Thoracic aorta (tissue), 2 donors: ENCODE measurements at places on chromosomes 7 and 10.

GRCh38 chr10:88651101-88651551, 13.1 kb upstream of the LIPF start:
- DNase-seq: no peak
- no peak overlapping the region for H3K27ac ChIP-seq
- no peak overlapping the region for H3K4me3 ChIP-seq

- no peaks in the 10 kb centered on the region for H3K4me1 ChIP-seq
- no peak overlapping the region for H3K4me3 ChIP-seq
- no peak for DNase-seq
These were observed 108.7 kb downstream of the LARP4B start for GRCh38 chr10:822661-823367.

- no peaks in the 10 kb centered on the region for H3K4me1 ChIP-seq
- no peak overlapping the region for H3K4me3 ChIP-seq
- H3K27ac ChIP-seq: no peak overlapping the region
- DNase-seq: no peak
These were observed 506.8 kb downstream of the SDK1 start for GRCh38 chr7:3807824-3808223.

- H3K4me3 ChIP-seq: no peak overlapping the region
- no peaks in the 10 kb centered on the region for H3K36me3 ChIP-seq
- no peaks in the 10 kb centered on the region for H3K4me1 ChIP-seq
- DNase-seq: no peak
- no peaks in the 10 kb centered on the region for H3K27me3 ChIP-seq
These were observed 10.2 kb upstream of the CCDC71L start for GRCh38 chr7:106671160-106671559.

GRCh38 chr10:33817605-33818004, 483.1 kb upstream of the NRP1 start:
- H3K36me3 ChIP-seq: no peaks in the 10 kb centered on the region
- no peak overlapping the region for H3K4me3 ChIP-seq
- H3K27me3 ChIP-seq: no peaks in the 10 kb centered on the region

DNA sequence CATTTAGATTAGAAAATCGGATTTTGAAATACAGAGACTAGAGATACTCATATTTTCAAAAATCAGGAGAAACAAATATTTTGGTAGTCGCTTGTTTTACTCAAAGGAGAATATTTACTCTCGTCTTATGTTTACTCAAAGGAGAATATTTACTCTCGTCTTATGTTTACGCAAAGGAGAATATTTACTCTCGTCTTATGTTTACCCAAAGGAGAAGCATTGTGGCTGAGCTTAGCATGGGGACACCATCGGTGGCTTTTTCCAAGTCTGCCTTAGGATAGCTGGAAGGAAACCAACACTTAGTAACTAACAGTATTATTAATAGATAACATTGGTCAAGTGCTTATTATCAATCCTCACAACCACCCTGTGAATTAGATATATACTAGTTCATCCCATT, 71.8 kb downstream of the SNX10 start:
- no peaks in the 10 kb centered on the region for H3K27me3 ChIP-seq
- DNase-seq: no peak
- H3K36me3 ChIP-seq: no peaks in the 10 kb centered on the region

DNA sequence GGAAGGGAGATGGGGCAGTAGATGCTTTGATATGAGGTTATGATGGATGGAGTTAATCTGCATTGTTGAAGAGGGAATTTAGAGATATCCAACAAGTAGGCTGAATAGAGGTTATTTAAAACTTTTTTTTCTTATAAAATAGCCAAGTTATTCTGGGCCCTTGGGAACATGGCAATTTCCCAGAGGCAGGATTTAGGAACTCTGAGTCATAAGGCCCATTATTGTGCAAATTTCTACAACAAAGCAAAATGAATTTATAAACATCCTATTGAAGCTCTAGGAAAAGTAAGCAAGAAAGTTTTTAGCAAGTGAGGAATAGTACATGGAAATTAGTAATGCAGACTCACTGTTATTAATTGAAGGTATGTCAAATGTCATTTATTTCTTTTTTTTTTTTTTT, 160.9 kb upstream of the NPY start:
- H3K4me1 ChIP-seq: no peaks in the 10 kb centered on the region
- DNase-seq: no peak
- no peaks in the 10 kb centered on the region for H3K27me3 ChIP-seq
- H3K4me3 ChIP-seq: no peak overlapping the region

GRCh38 chr10:83801983-83802382, 337.3 kb upstream of the GHITM start:
- H3K4me3 ChIP-seq: no peak overlapping the region
- no peaks in the 10 kb centered on the region for H3K36me3 ChIP-seq
- H3K27ac ChIP-seq: no peak overlapping the region
- DNase-seq: no peak
- no peaks in the 10 kb centered on the region for H3K4me1 ChIP-seq

DNA sequence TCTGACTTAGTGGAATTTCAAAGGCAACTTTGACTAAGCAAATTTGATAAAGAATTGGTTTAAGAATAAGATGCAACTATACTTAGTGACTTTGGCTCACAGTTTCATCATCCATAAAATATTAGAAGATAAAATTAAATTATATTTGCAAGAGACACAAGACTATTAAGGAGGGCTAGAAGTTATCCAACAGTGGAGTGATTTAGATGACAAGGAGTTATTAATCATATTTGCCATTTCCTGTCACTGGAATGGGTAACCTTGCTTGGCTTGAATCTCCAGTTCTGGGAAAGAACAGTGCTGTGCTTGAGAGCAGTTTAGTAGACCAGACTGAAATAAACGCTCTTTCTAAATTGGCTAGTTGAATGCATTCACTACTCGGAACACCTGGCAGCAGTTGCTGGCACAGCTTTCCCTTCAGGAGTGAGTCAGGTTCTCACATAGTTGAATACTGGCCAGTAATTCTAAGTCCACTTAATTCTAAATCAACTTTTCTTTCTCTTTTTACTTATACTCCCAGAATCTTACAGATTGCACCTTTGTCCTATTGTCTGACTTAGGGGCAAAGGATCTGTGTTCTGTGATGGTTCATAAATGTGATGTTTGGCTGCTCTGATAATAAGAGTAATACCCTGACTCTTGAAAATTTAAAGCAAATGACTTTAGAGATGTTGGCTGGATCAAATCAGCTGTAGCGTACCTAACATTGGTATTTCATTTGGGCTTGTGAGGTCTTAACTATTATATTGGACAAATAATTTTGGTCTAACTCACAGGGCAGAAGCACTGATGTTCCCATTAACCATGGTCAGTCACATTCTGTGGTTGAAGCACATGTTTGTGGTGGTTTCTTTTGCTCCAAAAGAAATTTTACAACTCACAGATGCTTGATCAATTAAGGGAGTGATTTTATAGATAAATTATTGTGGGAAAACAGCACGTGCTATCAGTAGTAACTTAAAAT, 16.6 kb downstream of the STMP1 start:
- peak overlapping the region; percentile 42 for H3K4me3 ChIP-seq
- H3K27ac ChIP-seq: peak overlapping the region; percentile 64
- no peaks in the 10 kb centered on the region for H3K36me3 ChIP-seq
- H3K4me1 ChIP-seq: peaks cover 51% of the 10 kb centered on the region

DNA sequence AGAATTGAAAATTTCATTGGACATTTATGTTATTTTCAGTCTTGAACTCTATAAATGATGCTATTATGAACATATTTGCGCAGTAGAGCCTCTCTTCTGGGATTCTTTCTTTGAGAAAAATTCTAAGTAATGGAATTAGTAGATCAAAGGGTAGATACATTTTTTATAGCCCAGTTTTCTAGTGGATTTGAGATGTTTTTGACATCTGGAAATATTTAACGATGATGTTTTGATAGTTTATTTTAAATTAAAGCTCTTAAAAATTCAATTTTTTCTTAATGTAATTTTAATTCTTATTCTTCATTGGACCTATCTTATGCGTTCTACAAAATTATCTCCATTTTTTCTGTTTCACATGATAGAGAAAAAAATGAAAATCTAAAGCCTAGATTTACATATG, 103.0 kb downstream of the ADAM22 start:
- no peaks in the 10 kb centered on the region for H3K27me3 ChIP-seq
- no peaks in the 10 kb centered on the region for H3K36me3 ChIP-seq
- H3K4me3 ChIP-seq: no peak overlapping the region
- no peak overlapping the region for H3K27ac ChIP-seq
- H3K4me1 ChIP-seq: peaks cover 16% of the 10 kb centered on the region

- no peaks in the 10 kb centered on the region for H3K36me3 ChIP-seq
- H3K27ac ChIP-seq: no peak overlapping the region
- no peak overlapping the region for H3K4me3 ChIP-seq
- H3K4me1 ChIP-seq: peaks cover 4% of the 10 kb centered on the region
- DNase-seq: no peak
These were observed 104.4 kb upstream of the FGFR2 start for GRCh38 chr10:121702351-121703320.

DNA sequence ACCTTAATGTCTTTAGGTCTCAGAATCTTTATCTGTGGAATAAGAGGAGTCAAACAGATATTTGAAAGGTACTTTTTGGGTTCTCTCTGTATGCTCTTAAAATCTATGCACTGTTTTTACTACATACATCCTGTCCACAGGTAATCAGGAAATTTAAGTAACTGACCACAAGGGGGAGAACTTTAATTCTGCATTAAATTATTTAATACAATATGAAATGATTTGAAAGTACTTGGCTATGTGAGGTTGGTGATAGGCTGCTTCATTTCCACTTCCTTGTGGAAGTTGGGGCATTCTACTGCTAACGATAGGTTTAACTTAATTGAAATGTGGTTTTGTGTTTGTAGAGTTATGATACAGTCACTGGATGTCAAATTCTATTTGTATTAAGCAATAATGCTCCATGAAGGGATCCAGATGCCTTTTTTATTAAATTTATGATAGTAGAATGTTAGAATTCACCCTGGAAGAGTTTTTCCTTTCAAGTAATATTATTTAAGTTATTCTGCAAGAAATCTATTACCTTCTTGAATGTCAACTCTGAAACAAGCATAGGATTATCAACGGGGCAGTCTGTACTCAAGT, 6.0 kb downstream of the TEX47 start:
- no peak for DNase-seq
- H3K27me3 ChIP-seq: no peaks in the 10 kb centered on the region
- H3K4me3 ChIP-seq: no peak overlapping the region
- no peaks in the 10 kb centered on the region for H3K36me3 ChIP-seq
- H3K4me1 ChIP-seq: no peaks in the 10 kb centered on the region
- no peak overlapping the region for H3K27ac ChIP-seq

DNA sequence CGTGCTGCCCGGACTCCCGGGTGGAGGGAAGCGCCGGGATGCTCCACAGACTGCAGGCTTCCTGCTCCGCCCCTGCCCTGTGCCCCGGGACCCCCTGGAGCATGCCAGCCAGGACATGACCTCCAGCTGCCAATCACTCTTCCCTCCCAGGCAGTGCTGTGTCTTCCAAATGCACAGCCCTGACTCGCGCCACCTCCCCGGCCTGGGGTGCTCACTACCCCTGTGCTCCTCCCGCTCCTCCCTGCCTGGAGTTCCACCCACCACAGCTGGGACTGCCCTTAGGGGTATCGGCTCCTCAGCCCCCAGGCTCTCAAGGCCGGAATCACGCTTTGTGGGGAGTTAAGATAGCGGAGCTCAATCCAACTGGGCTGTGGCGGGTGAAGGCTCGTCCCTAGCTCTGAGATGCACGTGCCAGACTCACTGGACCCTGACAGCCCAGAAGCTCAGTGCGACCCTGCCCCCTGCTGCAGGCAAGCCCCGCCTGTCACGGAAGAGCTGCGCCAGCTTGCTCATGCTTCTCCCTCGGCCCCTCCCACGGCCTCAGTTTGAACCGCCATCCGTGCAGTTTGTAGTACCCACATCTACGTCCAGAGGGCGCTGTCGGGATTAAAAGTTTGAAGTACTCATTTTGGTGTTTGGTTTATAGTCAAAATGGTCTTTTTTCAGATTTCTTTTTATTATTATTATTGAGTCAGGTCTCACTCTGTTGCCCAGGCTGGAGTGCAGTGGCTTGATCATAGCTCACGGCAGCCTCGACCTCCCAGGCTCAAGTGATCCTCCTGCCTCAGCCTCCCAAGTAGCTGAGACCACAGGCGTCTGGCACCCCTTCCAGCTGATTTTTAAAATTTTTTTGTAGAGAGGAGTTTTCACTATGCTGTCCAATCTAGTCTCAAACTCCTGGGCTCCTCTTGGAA, 142.5 kb upstream of the TCERG1L start:
- no peak for DNase-seq
- no peaks in the 10 kb centered on the region for H3K27me3 ChIP-seq
- H3K4me3 ChIP-seq: peak overlapping the region; percentile 44
- H3K27ac ChIP-seq: no peak overlapping the region

GRCh38 chr7:116560021-116560970, 35.5 kb downstream of the CAV1 start:
- H3K4me1 ChIP-seq: peaks cover 35% of the 10 kb centered on the region
- peak overlapping the region; percentile 81 for H3K27ac ChIP-seq
- H3K36me3 ChIP-seq: peaks cover 10% of the 10 kb centered on the region
- no peaks in the 10 kb centered on the region for H3K27me3 ChIP-seq

DNA sequence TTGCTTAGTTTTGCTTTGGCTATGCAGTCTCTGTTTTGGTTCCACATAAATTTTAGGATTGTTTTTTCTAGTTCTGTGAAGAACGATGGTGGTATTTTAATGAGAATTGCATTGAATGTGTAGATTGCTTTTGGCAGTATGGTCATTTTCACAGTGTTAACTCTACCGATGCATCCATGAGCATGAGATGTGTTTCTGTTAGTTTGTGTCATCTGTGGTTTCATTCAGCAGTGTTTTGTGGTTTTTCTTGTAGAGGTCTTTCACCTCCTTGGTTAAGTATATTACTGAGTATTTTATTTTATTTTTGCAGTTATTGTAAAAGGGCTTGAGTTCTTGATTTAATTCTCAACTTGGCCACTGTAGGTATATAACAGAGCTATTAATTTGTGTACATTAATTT, 78.2 kb upstream of the ZNF92 start:
- no peaks in the 10 kb centered on the region for H3K36me3 ChIP-seq
- no peak overlapping the region for H3K27ac ChIP-seq
- no peak for DNase-seq
- H3K4me3 ChIP-seq: no peak overlapping the region

DNA sequence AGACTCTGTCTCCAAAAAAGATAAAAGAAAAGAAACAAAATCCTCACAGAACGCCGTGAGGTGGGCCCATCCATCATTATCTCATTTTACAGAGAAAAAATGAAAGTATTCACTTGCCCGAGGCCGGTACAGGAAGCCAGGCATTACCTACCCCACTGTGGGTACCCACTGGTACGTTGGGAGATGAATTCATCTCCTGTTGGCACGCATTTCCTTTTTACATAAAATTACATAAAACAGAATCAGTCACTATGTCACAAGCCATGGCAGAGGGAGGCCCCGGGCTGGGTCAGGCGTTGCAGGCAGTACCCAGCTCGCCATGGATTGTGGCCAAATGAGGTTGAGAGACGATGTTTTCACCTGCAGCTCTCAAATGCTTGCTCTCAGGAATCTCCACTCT, 38.6 kb upstream of the TNRC18 start:
- no peak overlapping the region for H3K4me3 ChIP-seq
- DNase-seq: no peak
- peaks cover 12% of the 10 kb centered on the region for H3K4me1 ChIP-seq
- no peaks in the 10 kb centered on the region for H3K27me3 ChIP-seq

DNA sequence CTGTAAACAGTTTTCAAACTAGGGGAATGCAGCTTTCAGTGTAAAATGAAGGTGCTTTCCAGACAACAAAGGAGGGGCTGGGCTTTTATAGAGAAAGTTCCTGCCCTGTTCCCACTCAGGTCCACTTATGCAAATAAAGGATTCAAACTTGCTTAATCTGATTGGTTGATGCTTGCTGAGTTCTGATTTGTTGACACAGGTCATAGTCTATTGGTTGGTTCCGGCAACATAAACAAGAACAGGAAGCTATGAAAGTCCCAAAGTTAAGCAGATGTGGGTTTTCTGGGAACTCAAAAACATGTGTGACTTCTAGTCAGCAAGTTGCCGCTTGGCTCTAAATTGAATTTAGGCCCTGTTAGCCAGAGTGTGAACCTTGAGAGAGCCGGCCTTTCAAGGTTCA, 194.2 kb upstream of the SVIL start:
- H3K36me3 ChIP-seq: no peaks in the 10 kb centered on the region
- no peaks in the 10 kb centered on the region for H3K27me3 ChIP-seq
- no peak overlapping the region for H3K27ac ChIP-seq
- no peak overlapping the region for H3K4me3 ChIP-seq
